ENCODE measurements at places on chromosomes 1 and 21.

DNA sequence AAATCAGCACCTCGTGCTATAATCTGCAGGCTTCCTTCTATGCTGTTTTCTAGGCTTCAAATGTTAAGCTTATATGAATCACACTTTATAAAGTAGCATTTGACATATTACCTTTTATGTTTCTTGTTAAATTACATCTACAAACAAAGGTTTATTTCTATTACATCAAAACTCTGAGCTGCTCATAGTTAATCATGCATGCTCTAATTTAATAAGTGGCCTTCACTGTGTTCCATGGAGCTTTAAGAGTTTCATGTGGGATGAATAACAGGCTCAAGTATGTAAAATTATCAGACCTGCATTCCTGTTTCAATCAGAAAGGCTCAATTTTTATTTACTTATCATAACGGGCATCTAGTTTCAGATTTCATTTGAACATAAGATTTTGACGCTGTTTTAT, 13.0 kb downstream of the SLC19A2 start:
- DNase-seq = no peak

GRCh38 chr21:27513825-27514224, 546.9 kb upstream of the ADAMTS5 start:
- DNase-seq = no peak

- DNase-seq = no peak
These were observed 146.0 kb downstream of the PBX1 start for GRCh38 chr1:164704954-164705353.

GRCh38 chr1:114033961-114034360, 54.7 kb downstream of the OLFML3 start:
- DNase-seq = no peak

DNA sequence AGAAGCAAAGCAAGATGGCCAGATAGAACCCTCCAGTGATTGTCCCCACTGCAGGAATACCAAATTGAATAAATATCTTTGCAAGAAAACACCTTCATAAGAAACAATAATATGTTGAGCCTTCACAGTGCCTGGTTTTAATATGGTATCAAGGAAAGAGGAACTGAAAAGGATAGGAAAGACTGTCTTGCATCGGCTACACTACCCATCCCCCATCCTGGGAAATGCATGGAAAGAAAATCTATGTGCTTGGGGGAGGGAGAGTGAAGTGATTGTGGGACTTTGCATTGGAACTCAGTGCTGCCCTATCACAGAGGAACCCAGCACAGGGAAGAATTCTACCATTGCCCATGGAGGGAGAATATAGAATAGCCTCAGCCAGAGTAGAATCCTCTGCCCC, 28.6 kb upstream of the AK5 start:
- no peak for DNase-seq

GRCh38 chr1:37673920-37674319, 18.4 kb upstream of the CDCA8 start:
- DNase-seq = peak; percentile 77

GRCh38 chr1:239237912-239238311, 148.5 kb upstream of the CHRM3 start:
- DNase-seq = no peak

- DNase-seq = no peak
These were observed 1.1 kb downstream of the PRRX1 start for GRCh38 chr1:170664828-170665612.

- peak; percentile 41 for DNase-seq
These were observed 9.3 kb downstream of the CBR1 start for GRCh38 chr21:36079010-36079649.

DNA sequence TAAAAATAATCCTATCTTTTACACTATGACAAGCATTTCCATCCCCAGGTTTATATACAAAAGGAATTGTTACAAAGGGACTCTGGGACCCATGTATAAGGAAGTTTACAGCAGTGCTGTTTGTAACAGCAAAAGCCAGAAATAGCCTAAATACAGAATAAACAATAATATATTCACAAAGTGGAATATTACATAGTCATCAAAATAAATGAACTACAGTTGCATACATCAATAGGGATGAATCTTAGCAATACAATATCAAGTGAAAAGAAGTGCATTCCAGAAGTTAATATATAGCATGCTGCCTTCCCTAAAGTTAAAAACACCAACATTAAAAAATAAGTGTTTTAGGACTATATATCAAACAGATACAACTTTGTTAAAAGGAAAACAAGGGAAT, 77.3 kb downstream of the EDEM3 start:
- DNase-seq = no peak

Data from CD4-positive, alpha-beta T cell treated with Interleukin-10 for 1 hour (primary cell).